ENCODE measurements at places on chromosomes 1 and 21.

DNA sequence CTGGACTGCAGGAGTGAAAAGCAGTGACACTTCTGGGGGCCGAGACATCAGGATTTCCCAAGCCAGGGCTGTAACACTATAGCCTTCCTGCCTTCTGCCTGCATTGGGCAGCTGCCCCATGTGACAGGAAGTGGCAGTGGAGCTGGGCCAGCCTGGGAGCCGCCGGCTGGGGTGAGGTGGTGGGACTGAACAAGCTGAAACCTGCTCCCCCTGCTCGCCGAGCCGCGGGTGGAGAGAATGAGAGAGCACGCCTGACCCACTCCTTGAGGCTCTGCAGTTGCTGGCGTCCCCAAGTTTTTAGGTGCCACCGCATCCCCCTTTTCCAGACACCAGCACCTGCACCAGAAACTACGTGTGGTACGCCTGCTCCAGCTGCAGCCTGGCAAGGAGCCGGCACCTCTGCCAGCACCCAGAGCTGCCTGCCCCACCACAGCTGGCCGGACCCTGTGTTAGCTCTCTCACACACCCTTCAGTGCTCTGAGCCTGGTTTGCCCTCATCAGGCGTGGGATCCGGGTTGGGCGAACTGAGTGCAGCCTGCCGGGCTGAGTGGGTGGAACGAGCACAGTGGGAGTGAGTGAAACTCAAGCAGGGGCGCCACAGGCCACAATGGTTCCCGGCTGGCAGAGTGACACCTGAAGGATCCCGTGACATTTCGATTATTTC, 119.4 kb downstream of the AKT3 start:
- peaks cover 7% of the 10 kb centered on the region for H3K4me1 ChIP-seq
- H3K36me3 ChIP-seq, result no peaks in the 10 kb centered on the region
- no peak overlapping the region for H3K27ac ChIP-seq
- H3K27me3 ChIP-seq, result no peaks in the 10 kb centered on the region

DNA sequence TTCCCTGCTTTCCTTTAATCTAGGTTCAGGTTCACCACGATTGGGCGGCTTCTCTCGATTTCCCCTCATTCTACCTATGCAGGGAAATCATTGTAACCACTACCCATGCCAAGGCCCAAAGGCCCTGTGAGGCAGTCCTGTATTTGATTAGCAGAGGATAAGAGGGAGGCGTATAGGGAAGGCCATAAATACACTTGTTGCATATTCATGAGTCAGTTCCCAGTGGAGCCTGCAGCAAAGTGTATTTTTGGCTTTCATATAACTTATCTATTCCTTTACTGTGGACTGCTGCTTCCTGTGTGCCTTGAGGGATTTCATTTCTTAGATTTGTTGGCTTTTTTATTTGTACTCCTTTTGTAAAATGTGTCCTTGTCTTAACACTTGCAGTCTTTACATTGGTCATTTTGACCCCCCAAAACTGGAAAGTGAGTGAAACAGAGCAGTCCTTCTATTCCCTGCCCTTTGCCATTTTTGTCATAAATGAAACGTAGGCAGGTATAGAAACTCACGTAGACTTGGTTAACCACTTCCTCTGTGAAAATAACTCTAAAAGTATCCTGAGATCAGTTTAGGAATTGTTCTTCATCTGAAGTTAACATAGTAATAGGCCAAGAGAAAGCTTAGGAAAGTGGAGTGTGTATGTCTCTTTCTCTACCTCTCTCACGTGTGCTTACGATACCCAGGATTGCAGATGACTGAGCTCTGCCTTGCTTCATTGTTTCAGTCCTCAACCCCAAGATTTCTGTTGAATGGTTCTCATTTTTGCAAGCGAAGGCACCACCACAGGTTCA, 19.6 kb upstream of the KCNQ4 start:
- no peaks in the 10 kb centered on the region for H3K4me1 ChIP-seq
- DNase-seq, result no peak
- no peak overlapping the region for H3K4me3 ChIP-seq

DNA sequence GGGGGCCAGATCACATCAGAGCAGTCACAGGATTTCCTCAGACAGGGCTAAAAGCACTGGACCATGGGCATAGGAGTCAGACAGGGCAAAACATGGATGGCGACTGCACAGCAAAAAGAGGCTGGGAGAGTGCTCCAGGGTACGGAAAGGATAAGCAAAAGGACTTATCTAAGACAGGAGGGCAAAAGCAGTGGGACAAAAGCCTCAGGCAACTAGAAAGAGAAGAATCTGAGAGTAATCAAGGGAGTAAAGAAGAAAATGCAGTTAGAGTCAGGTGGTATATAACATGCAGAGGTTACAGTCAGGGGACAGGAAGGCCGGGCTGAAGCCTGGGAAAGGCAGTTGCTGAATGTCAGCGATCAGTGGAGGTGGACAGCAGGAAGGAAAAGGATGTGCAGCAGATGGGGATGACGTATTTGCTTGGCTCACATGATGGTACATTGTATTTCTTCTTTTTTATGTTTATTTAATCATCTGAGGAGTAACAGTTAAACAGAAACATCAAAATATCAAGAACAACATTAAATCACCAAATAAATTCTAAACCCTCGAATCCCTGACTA, 63.1 kb upstream of the CNN3 start:
- no peak overlapping the region for H3K27ac ChIP-seq
- H3K4me1 ChIP-seq, result peaks cover 4% of the 10 kb centered on the region
- H3K27me3 ChIP-seq, result no peaks in the 10 kb centered on the region

- no peak for DNase-seq
- H3K36me3 ChIP-seq, result peaks cover 7% of the 10 kb centered on the region
- H3K4me1 ChIP-seq, result no peaks in the 10 kb centered on the region
- H3K4me3 ChIP-seq, result no peak overlapping the region
- no peak overlapping the region for H3K27ac ChIP-seq
- no peaks in the 10 kb centered on the region for H3K27me3 ChIP-seq
Measured at GRCh38 chr1:84665703-84666317, 24.5 kb downstream of the SSX2IP start.

GRCh38 chr1:246680190-246680589, 44.0 kb upstream of the SCCPDH start:
- no peak for DNase-seq
- H3K36me3 ChIP-seq, result no peaks in the 10 kb centered on the region
- no peaks in the 10 kb centered on the region for H3K4me1 ChIP-seq
- no peaks in the 10 kb centered on the region for H3K27me3 ChIP-seq
- H3K27ac ChIP-seq, result no peak overlapping the region

DNA sequence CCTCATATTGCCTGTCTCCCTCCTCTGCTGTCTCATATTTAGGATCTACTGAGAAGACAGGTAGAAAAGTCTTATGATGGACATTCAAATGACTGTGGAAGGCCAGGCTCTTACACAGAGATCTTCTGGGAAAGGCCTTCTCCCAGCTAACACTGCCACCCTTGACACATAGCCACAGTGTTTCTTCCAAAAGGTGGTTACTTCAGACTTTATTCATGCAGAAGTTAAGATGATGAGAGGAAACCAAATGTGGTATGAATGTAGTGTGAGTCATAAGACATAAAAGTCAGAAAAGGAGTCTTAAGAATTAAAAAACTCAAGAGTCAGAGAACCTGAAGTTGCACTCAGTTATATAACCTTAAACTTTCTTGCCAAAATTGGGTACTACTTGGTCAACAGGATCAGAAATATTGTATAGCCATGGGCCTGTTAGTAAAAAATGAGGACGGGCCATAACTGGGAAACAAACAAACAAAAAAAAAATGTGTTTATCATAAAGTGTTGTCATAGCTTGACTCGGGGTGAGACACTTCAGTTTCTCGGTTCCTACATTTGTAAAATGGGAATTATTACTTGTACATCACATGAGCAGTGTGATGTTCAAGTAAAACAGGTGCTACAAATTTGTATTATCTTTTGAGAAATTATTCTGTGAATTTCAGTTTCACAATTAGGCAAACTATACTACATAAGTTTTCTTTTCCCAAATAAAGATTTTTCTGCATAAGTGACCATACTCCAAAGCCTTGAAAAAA, 1.2 kb upstream of the DENND1B start:
- H3K4me1 ChIP-seq, result peaks cover 2% of the 10 kb centered on the region
- H3K27ac ChIP-seq, result no peak overlapping the region
- DNase-seq, result no peak
- no peaks in the 10 kb centered on the region for H3K27me3 ChIP-seq

DNA sequence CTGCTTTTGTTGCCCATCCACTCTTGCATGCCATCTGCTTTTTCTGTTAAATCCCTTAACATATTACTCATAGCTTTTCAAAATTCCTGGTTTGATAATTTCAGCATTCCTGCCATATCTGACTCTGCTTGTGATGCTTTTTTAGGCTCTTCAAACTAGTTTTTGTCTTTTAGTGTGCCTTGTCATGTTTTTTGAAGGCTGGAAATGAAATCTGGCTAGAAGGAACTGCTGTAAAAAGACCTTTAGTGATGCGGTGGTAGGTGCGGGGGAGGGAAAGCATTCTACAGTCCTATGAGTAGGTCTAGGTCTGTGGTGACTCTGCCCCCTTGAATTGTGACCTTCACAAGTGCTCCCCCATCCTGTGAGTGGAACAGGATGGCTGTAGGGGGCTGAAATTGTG, 15.0 kb upstream of the S100B start:
- no peak overlapping the region for H3K27ac ChIP-seq
- H3K4me1 ChIP-seq, result peaks cover 21% of the 10 kb centered on the region
- no peaks in the 10 kb centered on the region for H3K27me3 ChIP-seq

DNA sequence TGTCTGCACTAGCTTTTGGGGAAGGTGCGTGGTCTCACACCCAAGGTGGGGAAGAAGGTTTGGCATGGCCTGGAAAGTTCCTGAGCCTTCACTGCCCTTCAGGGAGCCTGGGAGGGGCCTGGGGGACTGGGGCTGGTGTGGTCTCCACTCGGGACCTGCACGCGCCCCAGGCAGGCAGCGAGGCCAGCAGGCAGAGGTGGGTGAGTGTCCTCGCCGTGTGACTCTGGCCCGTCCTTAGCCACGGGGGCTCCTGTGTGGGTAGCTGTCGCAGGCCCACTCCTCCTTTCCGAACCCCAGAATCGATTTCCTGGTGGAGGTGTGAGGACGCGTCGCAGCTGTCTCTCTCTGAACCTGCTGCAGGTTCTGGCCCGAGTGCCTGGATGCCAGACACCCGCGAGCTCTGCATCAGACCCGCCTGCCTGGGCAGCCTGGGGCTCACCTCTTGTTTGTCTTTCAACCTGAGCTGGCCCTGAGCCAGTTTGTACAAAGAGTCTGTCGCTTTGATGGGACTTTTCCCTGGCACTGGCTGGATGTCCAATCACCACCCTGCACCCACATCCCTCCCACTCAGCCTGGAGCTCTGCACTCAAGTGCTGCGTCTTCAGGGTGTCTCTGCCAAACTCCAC, 36.0 kb upstream of the SLC19A1 start:
- H3K36me3 ChIP-seq, result no peaks in the 10 kb centered on the region
- H3K27me3 ChIP-seq, result no peaks in the 10 kb centered on the region
- peaks cover 12% of the 10 kb centered on the region for H3K4me1 ChIP-seq
- no peak overlapping the region for H3K27ac ChIP-seq
- DNase-seq, result no peak

GRCh38 chr1:154502066-154502743, at the start of the genes SHE and TDRD10:
Gene SHE, minus strand, starts transcription at chr1:154502412. Its CDS starts 386 bp downstream, at chr1:154502026.
Gene TDRD10, plus strand, starts transcription at chr1:154502219. Its CDS starts 4,685 bp downstream, at chr1:154506904.
- H3K36me3 ChIP-seq, result no peaks in the 10 kb centered on the region
- H3K27me3 ChIP-seq, result peaks cover 48% of the 10 kb centered on the region
- H3K4me3 ChIP-seq, result peak within 1 kb of the TSS; percentile 4
- no peak for DNase-seq

Data from neuronal stem cell (in vitro differentiated cells).